CD4-positive, alpha-beta memory T cell (primary cell): ENCODE measurements at places on chromosomes 7 and 10.

GRCh38 chr7:50486512-50486911 is 36.4 kb upstream of the FIGNL1 start:
- no peak for DNase-seq

DNA sequence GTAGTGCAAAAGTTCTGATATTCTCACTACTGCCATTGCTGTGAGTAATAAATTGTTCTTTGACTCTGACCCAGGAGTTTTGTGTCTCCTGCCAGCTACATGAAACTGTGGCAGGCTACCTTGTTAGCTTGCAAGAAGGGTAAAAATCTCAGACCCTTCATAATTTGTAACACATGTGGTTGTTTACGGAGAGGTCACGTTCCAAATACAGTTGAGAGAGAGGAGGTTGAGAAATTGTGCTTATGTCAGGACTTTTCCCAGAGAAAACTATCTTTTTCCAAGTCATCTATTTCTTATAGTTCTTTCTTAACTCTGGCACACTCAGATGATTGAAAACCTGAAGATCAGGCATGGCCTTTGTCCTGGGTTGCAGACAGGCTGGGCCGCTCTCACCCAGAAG is 114.4 kb upstream of the SVIL start:
- no peak for DNase-seq

- no peak for DNase-seq
Observed at GRCh38 chr10:49611816-49612512, 1.9 kb downstream of the SLC18A3 start.

GRCh38 chr7:106110885-106111654 is 1.0 kb downstream of the SYPL1 start:
- no peak for DNase-seq

- DNase-seq = no peak
Observed at GRCh38 chr10:47063858-47064257, 152.6 kb downstream of the PTPN20 start.

- DNase-seq = no peak
Observed at GRCh38 chr10:33235251-33235884, 99.1 kb downstream of the NRP1 start.

DNA sequence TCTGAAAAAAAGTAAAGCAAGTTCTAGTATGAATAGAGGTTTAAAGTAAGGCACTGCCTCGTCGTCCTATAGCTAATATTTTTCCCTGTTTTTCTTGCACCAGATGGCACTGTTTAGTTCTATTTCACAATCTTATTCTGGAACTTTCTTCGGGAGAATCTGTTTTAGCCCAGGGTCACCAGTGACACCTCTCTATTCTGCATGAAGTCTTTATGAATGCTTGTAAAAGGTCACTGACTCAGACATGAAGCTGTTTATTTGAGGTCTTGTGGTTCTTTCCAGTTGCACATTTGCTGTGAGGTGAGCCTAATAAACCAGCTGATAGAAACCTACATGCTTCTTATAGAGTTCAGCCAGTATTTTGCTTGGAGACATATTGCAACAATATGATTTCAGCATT is 444.3 kb downstream of the AUTS2 start:
- no peak for DNase-seq

DNA sequence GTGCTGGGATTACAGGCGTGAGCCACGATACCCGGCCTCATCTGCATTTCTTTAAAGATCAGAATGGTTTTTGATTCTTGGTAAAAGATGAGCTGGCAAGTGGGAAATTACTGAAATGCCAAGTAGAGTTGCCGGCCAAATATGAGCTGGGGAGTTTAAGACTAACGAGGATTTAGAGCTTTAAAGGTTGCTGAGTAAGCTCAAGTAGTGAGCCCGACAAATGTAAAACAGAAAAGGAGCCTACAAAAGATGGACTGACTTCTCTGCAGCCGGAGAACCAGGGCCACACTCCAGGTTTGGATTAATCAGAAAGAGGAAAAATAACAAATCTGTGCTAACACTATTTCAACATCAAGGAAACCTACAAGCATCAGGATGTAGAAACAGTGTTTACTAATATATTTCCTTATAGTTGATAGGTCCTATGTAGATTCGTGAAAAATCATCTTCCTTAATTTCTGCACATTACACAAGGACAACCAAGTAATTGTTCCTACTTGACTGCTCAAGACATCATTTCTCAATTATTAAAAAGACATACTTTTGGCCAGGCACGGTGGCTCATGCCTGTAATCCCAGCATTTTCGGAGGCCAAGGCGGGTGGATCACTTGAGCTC is 49.6 kb downstream of the MPP7 start:
- no peak for DNase-seq

DNA sequence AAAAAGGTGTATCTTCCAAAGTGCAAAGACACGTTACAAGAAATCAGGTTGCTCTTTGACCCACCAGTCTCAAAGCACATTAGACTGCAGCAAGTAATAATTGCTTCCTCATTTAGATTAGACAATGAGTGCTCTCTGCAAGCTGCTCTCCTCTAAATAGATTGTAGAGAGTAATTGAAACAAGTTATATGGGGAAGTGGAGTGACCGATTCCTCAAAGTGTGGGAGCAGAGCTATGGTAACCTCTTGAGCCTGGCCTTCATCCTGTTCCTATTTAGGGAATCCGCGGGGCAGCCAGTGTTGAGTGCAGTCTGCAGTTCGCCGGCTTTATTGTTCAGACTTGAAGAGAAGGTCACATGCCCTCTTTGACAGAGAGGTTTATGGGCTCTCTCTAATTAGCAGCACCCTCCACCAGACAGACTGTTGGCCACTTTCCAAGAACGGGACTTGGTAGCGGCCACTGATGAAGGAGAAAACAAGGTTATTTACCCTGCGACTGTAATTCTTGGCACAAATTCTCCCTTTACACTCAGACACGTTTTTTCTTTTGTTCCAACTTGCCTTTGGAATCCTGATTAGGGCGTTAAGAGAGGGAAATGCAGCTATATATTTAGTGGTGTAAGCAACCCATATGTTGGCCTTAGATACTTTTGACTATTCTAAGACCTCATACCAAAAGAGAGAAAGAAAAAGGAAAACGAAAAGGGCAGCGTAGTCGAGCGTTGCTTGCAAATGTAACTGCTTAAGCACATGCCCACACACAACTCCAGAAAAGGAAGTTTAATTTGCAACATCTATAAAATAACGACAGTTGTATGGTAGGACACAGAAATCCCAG is 107.5 kb downstream of the REEP3 start:
- no peak for DNase-seq

DNA sequence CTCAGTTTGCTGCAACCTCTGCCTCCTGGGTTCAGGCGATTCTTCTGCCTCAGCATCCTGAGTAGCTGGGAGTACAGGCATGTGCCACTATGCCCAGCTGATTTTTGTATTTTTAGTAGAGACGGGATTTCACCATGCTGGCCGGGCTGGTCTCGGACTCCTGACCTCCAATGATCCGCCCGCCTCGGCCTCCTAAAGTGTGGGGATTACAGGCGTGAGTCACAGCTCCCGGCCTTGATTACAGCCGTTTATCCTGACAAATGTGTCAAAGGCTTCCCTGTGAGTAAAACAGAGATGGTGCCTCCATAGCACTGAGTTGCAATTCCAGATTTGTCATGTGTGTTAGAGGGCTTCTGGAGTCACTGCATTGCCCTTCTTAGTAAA is 273.7 kb downstream of the CCDC3 start:
- no peak for DNase-seq

DNA sequence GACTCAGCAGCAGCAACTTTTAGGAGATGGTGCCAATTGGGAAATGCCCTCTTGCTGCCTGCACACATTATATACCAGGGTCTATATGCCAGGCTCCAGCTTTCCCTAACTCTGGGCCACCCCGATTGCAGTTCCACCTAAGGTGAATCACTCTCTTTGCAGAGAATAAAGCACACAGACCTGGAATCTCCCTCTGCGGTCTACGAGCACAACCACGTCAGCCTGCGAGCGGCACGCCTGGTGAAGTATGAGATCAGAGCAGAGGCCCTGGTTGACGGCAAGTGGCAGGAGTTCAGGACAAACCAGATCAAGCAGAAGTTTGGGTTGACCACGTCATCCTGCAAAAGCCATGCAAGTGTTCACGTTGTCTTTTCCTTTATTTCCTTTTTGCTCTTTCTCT is 38.2 kb upstream of the PLEKHA1 start:
- peak; percentile 38 for DNase-seq

DNA sequence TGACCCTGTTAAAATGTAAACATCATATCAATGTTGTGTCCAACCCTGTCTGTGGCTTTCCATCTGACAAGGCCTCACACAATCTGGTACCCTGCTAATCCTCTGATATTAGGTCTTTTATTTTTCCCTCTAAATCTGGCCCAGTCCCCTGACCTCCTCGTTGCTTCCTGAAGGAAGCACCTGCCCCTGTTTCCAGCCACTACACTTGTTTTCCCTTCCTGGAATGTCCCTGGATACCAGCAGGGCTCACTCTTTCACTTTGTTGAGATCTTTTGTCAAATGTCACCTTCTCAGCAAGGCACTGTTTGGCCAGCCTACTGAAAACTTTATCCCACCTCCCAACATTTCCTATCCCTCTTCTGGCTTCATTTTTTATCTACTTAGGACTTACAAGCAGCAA is 2.1 kb downstream of the SAMD9L start:
- no peak for DNase-seq

GRCh38 chr10:59240582-59241183 is 64.2 kb downstream of the PHYHIPL start:
- no peak for DNase-seq
